ENCODE measurements at places on chromosomes 2 and 18.

GRCh38 chr2:62467100-62467474, 38.9 kb downstream of the TMEM17 start:
- DNase-seq = no peak

DNA sequence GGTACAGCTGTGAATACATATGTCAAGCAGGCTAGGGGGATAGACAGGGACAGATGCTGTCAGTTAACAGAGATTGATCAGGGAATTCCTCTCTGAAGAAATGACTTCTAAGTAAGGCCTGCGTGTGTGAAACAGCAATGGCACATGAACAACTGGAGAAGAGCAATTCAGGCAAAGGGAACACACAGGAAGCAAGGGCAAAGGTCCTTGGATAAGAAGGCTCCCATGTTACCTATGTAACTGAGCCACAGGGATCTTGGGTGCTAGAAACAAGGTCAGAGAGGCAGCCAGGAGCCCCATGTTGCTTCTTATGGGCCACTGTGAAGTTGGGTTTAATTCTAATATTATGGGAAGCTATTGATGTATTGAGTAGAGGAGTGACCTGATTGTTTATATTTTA, 373.7 kb upstream of the ACVR2A start:
- DNase-seq = no peak

- no peak for DNase-seq
Measured at GRCh38 chr2:101415884-101416283, 28.6 kb upstream of the CREG2 start.

DNA sequence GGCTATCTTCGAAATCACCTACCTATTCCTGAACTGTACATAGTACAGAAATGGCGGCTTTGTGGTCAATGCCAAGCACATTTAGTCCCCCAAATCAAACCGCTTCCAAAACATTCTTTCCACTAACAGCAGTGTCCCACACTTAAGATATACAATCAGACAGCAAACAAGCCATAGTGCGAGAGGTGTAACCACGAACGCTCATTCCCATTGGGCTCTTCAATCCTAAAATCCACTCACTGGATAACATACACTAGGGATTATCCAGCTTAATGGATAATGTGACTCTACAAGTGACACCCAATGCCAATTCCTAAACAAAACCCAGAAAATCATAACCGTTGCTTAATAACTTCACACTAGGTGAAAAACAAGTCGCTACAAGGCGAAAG, 2.0 kb downstream of the XPO1 start:
- DNase-seq = no peak

GRCh38 chr2:239395524-239395923, 5.3 kb downstream of the HDAC4 start:
- no peak for DNase-seq

All from NCI-H1092 (cell line).